ENCODE measurements at places on chromosomes 2 and 18. TPM values are rescaled to one million over a fixed set of nuclear protein-coding genes. Genes with fewer than 3 reads are reported as not detected.

The ABCB11 gene
- total RNA-seq: not detected

The CAPN13 gene
- total RNA-seq: not detected

The BBS5 gene
- total RNA-seq: 3.2 TPM

The CDH2 gene
- total RNA-seq: 0.07 TPM

The ALLC gene
- total RNA-seq: not detected

The MYO5B gene
- total RNA-seq: not detected

The ATOH8 gene
- total RNA-seq: 0.07 TPM

The IL36RN gene
- total RNA-seq: not detected

DNA sequence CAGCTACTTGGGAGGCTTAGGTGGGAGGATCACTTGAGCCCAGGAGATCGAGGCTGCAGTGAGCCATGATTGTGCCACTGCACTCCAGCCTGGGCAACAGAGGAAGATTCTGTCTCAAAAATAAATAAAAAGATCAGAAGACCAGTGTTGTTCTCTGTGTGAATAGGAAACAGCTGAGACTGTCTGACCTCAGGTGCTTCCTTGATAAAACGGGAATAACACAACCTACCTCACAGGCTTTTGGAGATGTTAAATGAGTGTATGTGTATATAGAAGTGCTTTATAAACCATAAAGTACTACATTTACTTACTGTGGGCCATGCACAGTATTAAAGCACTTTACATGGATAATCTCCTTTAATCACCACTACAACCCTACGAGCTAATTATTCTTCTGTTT is 9.9 kb upstream of the CETN1 start:
- no peak for DNase-seq

GRCh38 chr2:113209011-113209645 is 35.4 kb downstream of the PSD4 start:
- no peak for DNase-seq

DNA sequence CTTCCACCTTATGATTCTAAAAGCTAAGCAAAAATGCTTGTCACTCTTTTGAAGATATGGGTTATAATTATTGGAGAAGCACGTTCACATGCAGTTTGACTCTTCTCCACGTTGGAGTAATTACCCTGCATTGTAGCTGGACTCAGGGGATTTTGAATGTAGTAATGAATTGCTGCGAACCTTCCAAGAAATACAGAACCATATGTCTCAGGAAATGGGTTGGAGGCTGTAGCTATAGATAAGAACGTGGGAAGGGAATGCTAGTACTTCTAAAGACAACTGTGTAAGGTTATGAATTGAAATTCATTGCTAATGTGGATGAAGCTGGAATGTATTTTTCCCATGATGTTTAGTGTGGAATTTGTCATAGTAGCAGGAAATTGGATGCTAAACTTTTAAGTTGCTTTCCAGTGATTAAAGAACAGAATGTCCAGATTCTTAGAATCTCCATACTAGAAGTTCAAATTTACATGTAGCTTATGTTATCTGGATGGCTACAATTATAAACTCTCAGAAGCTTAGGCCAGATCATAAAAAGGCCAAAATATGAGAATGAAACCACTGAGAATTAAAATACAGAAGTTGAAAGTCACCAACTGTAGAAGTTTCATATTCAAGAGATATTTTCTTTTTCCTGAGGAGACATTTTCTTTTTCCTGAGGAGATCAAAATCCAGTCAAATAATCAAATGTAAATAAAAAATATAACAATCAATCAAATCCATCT is 27.3 kb upstream of the SPOPL start:
- DNase-seq: no peak

GRCh38 chr2:168574856-168575630 is 119.0 kb downstream of the CERS6 start:
- DNase-seq: no peak

- no peak for DNase-seq
Measured at GRCh38 chr2:139380051-139380450, 599.9 kb upstream of the NXPH2 start.

DNA sequence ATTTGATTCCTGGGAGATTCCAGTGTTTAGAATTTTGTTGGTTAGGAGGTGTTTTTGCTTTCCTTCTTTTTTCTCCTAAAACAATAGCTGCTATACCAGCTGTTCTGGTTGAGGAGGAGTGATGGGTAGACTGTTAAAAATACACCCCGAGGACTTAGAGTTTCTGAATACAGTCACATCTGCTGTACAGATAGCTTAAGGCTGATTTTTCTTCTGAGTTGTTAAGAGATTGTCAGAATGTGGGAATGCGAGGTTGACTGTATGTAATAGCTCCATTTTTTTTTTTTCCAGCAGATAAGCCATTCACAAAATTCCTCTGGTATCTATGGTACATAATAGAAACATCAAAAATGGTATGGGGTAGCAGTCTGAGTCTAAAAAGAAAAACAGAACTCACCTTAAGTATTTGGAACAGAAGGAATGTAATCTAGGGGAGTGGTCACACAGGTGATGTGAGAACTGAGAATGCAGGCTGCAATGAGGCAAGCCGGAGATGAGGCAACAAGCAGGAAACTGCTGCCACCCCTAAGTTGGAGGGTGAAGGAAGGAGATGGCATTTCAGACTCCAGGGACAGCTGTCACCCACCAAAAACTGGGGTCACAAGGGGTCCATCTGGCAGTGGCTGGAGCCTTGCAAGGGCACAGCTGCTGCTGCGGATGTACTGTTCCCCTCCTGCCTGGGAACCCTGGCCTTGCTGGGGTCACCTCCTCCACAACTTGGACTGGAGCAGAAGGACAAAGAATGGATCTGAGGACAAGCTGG is 2.4 kb downstream of the DGKD start:
- DNase-seq: no peak

GRCh38 chr18:54871231-54871630 is 43.0 kb downstream of the RAB27B start:
- DNase-seq: no peak

- DNase-seq: no peak
Measured at GRCh38 chr2:207812058-207812725, 42.5 kb upstream of the FZD5 start.

DNA sequence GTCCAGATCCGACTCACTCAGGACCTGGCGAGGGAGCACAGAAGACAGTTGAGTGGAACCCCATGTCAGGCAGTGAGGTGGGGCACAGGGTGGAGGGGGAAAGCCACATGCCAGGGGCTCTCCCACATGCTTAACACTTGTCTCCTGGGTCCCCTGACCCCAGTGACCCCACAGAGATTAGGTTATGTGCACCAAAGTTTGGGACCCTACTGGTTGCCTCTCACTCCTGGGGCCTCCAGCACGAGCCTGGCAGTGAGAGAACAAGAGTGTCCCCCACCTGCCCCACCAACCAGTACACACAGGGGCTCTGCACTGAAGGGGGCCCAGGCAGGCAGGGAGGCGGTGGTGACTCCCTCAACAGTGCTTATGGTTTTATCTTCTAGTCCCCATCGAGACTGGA is 58.3 kb downstream of the CIB4 start:
- DNase-seq: no peak

GRCh38 chr18:58793361-58793760 is 71.3 kb upstream of the ZNF532 start:
- no peak for DNase-seq

GRCh38 chr18:5419030-5419429 is 123.5 kb upstream of the ZBTB14 start:
- DNase-seq: no peak

DNA sequence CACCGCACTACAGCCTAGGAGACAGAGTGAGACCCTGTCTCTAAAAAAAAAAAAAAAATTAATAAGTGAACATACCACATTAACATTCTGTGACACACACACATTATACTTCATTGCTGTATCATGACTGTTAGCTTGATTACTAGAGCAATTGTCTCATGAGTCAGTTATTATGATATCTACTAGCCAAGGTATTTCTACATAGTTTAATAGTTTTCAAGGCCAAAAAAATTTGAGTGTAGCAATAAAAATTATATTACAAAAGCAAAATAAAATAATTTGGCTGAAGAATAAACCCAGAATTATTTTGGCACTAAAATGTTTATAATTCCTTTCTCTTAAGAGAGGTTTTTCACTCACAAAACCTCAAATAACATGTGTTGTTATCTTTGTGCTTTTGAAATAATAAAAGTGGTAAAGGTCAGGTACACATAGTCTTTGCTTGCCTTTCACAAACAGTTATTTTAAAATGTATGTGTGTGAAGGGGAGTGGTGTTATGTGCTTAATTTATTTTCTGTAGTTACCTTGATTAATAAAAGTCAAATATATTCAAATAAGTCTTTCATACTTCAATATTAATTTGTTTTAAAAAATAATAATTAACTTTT is 136.9 kb upstream of the SPOPL start:
- DNase-seq: no peak

DNA sequence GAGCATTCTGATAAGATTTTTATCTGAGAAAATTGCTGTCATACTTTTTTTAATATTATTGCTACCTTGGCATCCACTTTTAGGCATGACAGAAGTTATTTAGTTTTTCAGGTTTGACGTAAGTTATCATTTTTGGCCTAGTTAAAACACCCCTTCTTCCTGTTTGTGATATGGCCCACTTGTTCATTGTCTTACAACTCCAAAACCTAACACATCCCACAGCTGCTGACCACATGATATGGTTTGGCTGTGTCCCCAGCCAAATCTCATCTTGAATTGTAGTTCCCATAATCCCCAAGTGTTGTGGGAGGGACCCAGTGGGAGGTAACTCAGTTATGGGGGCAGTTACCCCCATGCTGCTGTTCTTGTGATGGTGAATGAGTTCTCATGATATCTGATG is 388.1 kb downstream of the SLC4A3 start:
- DNase-seq: no peak

GRCh38 chr2:233440714-233441113 is 86.4 kb downstream of the DGKD start:
- DNase-seq: no peak

GRCh38 chr2:101273056-101273455 is 20.4 kb downstream of the CNOT11 start:
- no peak for DNase-seq

- no peak for DNase-seq
Measured at GRCh38 chr2:238892796-238893195, 44.9 kb downstream of the TWIST2 start.

GRCh38 chr2:176084611-176085119 is 903 bp upstream of the EVX2 start:
- no peak for DNase-seq

DNA sequence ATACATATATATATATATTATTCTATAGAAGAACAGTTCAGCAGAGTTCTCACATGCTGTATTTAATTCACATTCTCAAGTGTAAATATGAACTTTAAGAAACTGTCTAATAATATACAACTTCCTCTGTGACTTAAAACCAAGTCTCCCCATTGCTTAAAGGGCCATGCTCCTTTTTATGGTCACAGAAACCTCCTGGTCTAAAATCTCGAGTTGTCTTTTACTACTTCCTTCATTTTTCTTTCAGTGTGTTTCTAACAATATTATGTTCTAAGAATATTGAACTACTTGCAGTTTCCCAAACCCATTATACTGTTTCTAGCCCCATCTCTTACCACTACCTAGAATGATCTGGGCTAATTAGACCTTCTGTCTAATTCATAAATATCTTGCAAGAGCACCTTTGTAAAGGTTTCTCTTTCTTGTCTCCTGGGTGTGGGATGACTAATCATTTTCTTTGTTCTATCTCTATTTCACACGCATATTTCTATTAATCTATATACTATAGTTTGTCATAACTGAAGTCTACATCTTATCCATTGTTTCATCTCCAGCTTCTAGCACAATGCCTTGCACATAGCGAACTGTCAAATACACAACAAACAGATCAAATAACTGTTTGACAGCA is 48.8 kb downstream of the ERBB4 start:
- DNase-seq: no peak

GRCh38 chr2:206164261-206164862 is 4.7 kb downstream of the EEF1B2 start:
- no peak for DNase-seq

- DNase-seq: no peak
Measured at GRCh38 chr2:226892729-226893128, 56.9 kb downstream of the RHBDD1 start.

GRCh38 chr2:122182616-122183355 is 427.3 kb downstream of the TSN start:
- DNase-seq: no peak

DNA sequence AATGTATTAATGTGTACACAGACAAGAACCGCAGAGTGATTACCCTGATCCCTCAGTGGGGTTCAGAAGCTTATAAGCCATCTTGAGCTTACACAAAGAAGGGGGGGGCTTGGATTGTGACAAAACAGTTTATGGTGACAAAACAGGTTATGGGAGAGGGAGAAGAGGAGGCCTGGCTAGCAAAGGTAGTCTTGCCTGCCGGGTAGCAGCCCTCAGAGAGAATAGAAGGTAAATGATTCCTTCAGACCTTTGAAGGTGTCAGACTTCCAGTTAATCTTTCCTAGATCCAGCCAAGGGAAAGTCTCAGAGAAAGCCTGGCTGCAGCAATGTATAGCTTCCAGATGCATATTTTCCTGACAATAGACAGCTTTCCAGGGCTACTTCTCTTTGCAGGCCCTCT is 44.6 kb upstream of the RAPH1 start:
- DNase-seq: no peak

DNA sequence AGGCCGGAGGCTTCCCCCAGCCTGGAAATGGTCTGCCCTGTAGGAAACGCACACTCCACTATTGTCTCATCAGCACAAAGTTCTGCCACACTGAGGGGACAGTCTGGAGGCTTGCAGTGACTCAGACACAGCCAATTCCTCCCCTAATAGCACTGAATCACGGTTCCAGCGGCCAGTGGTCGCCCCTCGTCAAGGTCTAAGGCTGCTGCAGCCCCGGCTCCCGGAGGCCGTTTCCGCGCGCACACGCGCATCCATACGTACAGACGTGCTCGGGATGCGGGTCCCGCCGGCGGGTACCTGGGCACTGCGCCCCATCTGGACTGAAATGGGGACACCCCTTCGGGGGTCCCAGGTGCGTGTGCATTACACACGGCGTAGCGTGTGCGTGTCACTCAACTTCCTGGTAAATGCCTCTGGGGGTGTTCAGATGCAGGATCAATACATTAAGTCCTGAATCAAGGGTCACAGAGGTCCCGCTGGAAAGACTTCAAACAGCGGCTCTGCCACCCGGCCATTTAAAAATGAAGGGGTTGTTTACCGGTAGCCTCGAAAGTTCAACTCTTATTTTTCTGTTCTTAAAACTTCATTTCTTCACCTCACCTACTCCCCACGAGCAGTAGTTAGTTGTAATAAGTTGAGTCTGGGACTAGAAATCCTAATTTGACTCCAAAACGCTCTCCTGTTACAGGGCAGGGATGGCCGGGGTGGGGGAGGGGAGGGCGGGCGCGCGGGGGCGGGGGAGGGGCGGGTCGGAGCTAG is 572 bp upstream of the ZNF516 start:
- DNase-seq: no peak

- DNase-seq: no peak
Measured at GRCh38 chr2:119475225-119475856, 43.7 kb downstream of the TMEM37 start.

DNA sequence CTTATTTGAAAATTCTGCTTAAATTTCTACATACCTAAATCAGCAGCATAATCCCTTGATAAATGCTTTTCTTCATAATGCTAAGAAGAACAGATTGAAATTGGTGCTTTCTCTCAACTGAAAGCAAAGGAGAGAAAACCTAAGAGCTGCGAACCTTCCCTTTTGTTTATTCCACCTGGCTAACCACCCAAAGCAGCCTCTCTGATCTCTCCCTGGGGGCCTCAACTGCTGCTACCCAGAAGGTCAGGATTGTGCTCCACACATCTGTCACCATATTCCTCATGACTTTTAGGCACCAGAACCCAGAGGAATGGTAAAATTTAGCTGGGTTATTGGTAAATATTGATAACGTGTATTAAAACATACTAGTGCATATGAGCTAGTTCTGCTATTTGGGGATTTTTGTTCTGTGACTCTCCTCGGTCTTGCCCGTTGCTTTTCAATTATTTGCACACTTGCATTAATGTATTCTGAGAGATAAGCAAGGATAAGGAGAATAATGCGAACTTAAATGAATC is 334.1 kb downstream of the RIT2 start:
- DNase-seq: no peak

Data from activated T-helper 2 cell treated with anti-CD3 and anti-CD28 coated beads, Interferon-gamma antibody, Interleukin-2, Interleukin-4, amounts not matched to agents 10 μg/mL and 5 μg/mL and 100 μg/mL, durations not matched to agents 14 hours and 24 hours and 36 hours (primary cell).